ENCODE measurements at places on chromosomes 4 and X.

DNA sequence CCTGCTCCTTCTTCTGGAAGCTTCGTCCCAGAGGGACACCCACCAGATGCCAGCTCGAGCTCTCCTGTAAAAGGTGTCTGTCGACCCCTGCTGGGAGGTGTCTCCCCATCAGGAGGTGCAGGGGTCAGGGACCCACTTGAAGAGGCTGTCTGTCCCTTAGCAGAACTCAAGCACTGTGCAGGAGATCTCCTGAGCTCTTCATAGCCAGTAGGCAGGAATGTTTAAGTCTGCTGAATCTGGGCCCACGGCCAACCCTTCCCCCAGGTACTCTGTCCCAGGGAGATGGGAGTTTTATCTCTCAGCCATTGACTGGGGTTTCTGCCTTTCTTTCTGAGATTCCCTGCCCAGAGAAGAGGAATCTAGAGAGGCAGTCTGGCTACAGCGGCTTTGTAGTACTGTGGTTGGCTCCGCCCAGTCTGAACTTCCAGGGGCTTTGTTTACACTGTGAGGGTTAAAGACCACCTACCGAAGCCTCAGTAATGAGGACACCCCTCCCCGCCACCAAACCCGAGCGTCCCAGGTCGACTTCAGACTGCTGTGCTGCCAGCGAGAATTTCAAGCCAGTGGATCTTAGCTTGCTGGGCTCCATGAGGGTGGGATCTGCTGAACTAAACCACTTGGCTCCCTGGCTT, 1383.0 kb upstream of the TENM3 start:
- DNase-seq: no peak

GRCh38 chr4:99749445-99750391, 66.9 kb upstream of the DAPP1 start:
- no peak for DNase-seq

- no peak for DNase-seq
Observed at GRCh38 chr4:22794732-22795131, 102.0 kb downstream of the GBA3 start.

DNA sequence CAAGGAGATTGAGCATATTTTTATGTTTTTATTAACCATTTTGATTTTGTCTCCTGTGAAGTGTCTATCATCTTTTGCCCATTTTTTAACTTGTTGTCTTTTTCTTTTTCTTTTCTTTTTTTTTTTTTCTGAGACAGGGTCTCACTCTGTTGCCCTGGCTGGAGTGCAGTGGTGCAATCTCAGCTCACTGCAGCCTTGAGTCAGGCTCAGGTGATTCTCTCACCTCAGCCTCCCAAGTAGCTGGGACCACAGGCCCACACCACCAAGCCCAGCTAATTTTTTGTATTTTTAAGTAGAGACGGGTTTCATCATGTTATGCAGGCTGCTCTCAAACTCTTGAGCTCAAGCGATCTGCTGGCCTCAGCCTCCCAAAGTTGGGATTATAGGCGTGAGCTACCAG, 4.6 kb upstream of the ADD1 start:
- no peak for DNase-seq

DNA sequence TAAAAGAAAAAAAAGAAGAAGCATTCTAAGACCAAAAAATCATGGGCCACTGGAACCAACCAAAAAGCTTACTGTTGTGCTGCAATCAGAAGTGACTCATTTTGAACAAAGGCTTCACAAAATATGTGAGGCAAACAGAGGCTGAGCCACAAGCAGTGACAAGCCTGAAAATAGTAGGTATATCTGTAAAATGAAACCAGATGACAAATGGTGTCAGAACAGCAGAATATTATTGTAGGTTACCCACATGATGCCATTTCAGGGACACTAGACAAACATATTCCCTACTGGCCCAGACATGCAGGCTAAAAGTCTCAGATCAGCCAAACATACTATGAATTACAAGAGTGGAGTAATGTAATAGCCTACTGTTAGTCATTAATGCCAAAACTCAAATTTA, 1301.8 kb upstream of the DIAPH2 start:
- DNase-seq: no peak

DNA sequence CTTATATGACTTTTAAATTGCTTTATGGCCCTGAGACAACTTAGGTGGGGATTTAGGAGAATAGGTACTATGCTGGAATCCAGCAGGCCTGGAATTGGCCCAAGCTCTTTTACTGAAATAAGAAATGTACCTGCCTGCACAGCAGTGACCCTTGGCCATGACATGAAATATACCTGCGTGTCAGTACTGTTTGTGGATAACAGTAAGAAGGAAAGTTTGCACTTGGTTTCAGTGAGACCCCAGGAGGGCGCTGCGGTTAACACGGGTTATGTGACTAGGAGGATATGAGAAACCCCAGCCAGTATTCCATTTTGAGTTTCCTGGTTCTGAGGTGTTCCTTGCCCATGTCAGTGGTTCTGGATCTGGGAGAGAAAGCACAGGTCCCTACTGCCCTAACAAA, 5.3 kb downstream of the MTM1 start:
- no peak for DNase-seq

GRCh38 chrX:10619425-10620046, 849 bp downstream of the MID1 start:
- no peak for DNase-seq

DNA sequence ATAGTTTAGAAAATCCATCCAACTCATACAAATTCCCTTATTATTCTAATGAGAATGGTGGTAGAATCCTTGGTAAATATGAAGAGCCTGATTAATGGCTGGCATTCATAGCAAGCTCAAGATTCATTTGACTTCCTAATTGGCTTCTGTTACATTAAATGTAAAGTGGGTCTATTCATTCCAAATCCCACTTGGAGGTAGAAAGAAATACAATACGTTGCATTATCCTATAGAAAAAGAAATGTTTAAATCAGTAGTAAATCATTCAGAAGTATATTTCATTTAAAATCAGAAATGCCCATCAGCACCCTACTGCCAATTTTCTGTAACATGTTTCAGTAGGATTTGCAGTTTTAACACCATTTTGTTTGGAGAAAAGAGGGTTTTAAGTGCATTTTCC, 6.7 kb downstream of the ADGRG4 start:
- DNase-seq: no peak

DNA sequence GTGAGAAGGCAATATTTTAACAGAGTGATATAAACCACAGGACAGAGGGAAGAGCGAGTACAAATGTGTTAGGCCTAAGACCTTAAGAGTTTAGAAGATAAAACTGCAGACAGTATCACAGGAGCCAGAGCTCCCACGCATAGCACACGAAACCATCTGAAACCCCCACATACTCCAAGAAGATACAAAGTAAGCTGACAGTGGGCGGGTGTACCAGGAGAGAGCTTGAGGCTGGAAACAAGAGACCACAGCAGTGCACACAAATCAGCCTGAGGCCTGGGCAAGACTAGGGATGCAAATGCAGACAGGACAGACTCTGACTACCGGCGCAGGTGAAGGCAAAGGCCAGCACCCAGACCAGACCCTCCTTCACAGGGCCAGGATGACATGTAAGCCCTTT, 54.1 kb upstream of the ARHGAP24 start:
- peak; percentile 38 for DNase-seq

- no peak for DNase-seq
Observed at GRCh38 chr4:67152976-67153375, 392.3 kb downstream of the CENPC start.

GRCh38 chr4:87911252-87911774, 64.2 kb upstream of the SPP1 start:
- DNase-seq: no peak

GRCh38 chr4:152806501-152807125, 26.9 kb downstream of the ARFIP1 start:
- DNase-seq: no peak

DNA sequence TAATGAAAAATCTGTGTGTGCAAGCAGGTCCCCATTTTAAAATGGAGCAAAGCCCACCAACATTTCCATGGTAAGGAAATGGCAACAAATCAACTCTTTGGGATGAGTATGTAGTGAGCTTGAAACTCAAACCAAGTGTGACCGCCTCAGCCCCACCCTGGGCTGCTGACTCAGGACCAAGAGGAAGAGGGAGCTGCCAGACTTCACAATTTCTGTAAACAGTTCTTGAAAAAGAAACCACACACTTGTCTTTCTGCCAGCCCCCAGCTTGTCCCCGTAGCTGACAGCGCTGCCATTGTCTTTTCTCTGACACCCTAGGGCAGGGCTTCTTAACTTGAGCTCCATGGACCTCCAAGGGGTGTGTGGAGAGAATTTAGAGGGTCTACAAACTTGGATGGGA, 10.3 kb downstream of the RTL5 start:
- DNase-seq: no peak

DNA sequence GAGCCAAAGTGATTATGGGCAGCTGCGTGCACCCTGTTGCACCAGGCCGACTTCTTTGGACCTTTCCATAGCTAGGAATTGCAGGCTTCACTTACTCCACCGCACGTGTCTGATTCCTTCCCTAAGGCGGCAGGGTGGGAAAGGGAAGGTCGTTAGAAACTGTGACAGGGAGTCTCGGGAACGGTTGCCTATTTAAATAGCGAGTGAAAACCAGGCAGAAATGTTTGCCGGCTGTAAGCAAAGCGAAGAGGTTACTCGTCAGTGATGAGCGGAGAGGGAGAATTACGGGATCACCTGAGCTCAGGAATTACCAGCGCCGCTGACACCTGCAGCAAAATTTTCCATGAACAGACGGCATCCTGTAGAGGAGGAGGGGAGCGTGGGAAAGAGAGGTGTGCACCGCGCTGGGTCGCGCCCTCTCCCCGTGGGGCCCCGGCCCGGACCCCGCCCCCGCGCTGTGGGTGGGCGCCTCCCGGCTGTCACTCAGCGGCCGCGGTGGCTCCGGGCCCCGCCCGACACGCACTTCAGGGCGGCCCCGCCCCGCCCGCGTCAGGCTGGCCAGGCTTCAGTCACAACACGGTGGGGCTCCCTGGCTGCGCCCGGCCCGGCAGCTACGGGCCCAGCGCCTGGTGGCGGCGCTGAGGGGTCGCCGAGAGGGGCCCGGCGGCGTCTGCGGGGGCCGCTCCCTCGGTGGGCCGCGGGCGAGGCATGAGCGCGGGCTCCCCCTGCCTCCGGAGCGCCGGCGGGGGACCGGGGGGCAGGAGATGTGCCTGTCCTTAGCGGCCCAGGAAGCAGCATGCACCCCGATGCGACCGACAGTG, at the start of gene SNX25:
Gene SNX25 (plus strand): TSS at position 568 of the 821 bp plus-strand sequence. CDS start 229 bp downstream, at position 797.
- DNase-seq: no peak

DNA sequence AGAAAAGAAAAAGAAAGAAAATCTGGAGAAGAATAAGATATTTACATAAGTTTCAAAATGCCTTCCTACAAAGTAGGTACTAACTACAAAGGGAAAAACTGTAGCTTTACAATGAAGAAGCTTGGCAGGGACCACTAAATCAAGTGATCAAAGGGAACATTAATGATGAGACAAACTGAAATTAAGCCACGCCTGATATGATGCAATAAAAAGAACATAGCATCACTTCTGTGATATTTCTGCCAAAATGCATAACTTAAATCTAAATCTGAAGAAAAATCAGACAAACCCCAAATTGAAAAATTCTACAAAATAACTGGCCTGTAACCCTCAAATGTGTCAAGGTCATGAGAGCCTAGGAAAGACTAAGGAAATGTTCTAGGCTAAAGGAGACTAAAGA, 8.9 kb upstream of the DCLK2 start:
- no peak for DNase-seq

DNA sequence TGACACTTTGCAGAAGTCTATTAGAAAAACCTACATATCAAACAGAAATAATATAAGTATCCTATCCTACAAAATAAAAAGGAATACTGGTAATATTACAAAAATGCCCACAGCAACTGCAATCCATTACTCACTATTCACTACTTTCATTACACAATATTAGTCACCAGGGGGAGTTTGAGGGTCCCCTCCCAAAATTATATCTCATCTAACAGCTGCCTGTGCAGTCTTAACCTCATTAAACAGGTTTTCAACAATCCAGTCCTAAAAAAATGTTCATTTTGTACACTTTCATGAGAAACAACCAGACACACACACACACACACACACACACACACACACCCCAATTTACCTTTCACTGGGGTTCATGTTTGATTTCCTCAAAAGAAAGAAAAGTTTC, 2.9 kb downstream of the CLOCK start:
- DNase-seq: no peak

- DNase-seq: no peak
Observed at GRCh38 chr4:6097581-6097980, 79.3 kb upstream of the C4orf50 start.

- DNase-seq: no peak
Observed at GRCh38 chr4:82138374-82138773, 235.4 kb downstream of the HNRNPD start.

GRCh38 chr4:21728304-21728703, 220.3 kb downstream of the KCNIP4 start:
- no peak for DNase-seq

GRCh38 chrX:12910423-12911121, 4.2 kb downstream of the TLR8 start:
- no peak for DNase-seq

DNA sequence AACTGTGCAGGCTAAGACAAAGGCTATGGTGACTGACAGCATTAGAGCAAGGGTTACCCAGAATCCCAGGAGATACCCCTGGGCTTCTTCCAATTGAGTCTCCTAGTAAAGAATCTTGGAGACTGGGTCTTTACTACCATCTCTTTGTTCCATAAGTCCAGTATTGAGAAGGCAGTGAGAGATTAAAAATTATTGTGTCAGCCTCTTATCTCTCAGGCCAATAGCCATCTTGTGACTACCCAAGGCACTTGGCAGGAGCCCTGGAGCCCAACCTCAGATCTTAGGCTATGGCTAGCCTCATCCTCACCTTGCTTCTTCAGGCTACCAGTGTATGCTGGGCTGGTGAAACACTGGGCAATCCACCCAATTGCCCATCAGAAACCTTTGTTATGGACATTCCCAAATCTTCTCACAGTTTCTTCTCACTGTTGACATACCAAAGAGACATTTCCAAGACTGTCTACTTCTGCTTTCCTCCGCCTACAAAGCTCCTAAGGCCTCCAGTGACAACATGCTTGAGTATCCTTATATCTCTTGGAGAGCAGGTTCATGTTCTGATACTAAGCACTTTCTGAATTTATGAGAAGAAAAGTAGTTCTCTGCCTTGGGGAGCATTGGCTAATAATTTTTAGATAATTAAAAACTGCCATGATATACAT, 76.3 kb upstream of the STIM2 start:
- DNase-seq: no peak

DNA sequence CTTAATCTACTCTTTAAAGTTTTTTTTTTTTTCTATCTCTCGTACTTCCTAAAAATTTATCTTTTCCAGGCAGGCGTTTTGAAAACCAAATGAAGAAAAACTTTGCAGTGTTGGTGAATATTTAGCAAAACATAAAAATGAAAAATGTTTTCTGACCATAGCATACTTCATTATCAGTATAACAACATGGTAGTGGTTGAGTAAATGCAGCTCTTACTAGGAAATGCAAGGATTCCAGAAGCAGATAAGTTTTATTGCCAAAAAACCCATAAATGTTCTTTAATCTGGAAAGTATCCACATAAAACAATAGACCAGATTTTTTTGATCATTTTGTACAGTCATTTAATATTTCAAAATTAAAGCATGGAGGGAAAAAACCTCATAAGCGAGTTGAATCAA, 136.9 kb upstream of the GUCY1A1 start:
- DNase-seq: no peak

GRCh38 chr4:184950926-184951325, 67.4 kb upstream of the HELT start:
- DNase-seq: no peak

GRCh38 chr4:25020236-25020635, 10.5 kb downstream of the LGI2 start:
- no peak for DNase-seq
